NCI-H2107 (cell line): ENCODE measurements at places on chromosomes 3 and 15.

DNA sequence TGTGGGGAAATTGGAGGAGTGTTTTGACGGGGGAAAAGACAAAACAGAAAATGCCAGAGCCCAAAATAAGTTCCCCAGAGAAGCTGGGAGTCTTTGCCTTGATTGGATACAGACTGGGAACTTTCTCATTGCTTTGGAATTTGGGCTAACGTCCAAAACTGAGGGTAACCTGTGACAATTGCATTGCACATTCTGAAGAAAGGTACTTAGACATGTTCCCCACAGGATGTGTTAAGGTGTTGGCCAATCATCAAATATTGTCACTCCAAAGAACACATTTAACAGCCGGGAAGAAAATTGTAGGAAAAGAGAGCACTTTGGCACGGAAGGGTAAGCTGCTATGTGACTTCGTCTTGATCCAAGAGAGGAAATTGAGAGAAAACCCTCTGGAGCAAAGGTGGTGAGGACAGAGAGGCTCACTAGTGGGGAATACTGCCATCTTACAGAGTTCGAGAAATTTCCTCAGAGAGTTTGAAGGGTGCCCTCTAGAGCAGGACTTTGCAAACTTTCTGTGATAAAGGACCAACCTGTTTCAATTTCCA lies 619.5 kb upstream of the TBL1XR1 start:
- DNase-seq = no peak

DNA sequence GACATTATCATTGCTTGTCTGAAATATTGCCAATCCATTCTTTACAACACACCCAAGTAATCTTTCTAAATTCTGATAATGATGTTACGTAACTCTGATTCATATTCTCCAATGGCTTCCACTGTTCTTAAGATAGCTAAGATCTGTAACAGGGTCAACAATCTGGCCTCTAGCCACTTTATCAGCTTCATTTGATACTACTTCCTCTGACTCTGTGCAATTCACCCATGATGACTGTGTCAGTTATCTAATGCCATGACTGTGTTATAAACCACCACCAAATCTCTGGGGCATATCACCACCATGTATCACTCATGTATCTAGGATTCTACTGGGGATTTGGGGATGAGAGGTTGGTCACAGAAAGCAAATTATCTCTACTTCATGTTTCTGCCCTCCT lies 44.0 kb downstream of the CD200 start:
- no peak for DNase-seq

DNA sequence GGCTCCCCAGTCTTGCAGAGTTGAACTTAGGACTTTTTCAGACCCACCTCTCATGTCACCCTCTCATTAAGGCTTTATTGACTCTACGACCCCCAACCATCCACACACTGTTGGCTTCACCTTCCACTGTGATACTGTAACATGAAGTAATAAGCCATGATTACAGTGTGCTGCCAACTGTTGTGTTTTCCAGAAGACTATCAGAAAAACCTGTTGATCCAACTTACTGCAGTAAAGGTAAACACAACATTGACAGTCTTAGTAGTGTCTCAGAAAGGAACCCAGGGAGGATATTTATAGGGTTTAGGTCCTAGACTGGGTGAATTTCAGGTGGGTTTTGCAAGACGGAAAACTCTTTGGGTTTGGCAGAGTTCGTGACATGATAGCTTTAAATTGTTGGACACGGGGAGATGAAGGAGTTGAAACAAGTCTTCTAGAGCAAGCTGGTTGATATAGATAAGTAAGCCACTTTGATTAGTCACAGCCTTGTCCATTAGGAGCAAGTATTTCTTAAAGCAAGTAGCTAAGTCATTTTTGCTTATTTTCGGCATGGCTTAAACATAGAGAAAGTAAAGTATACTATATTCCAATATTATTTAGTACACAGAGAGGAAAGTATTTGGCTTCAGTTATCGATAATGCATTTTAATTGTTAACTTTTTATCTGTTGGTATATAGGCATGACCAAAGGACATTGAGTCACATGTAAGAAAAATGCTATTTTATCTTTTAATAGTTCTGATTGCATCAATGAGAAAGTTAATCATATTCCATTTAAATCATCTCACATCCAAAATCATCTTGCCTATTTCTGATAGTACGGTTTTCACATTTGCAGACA lies 2.4 kb upstream of the COL6A5 start:
- no peak for DNase-seq

DNA sequence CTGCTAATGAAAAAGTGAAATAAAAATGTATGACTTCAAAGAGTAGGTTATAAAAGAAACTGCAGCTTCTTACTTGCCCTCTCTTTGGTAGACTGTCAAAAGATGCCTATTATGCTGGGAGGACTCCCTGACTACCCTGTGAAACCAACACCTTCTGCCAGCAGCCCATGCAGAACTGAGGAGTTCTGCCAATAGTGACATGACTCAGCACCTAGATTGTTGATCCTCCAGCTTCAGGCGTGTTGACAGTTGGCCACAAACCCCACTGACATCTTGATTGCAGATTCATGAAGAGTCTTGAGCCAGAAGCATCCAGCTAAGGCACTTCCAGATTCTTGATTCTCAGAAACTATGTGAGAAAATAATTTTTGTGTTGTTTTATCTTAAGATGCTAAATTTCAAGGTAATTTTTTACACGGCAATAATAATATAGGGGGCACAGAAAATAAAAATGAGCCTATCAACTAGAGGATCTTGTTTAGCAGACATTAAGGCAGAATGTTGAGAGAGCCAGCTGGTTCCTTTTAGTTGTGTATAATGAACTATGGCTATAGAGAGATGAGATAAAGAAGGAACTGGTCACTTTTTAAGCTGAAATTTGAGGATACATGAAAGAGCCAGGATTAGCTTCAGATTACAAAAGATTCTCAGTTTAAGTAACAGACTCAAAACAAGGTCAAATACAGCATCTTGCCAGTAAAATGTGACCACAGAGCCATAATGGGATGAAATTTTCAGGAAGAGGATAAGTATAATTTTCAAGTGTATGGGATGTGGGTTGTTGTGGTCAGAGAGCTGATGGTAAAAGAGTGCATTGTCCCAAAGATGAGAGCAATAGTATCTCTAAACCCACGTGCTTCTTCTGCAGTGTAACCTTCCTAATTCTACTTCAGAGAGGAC lies 588.7 kb upstream of the CBLB start:
- no peak for DNase-seq

DNA sequence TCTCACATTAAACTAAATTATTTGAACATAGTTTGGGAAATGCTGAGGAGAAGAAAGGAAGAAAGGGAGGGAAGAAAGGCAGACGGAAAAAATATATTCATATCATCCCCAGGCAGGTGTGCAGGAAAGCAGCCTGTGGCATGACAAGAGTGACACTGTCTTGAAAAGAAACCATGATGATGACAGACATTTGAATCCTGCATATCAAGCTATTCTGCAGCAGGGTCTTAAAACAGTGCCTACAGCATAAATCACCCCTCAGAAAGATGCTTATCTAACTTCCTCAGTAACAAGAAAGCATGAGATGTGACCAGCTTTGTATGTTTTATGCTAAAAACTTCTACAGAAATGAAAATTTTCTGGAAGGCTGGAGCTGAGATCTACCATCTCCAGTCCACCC lies 144.5 kb upstream of the GRM7 start:
- no peak for DNase-seq

DNA sequence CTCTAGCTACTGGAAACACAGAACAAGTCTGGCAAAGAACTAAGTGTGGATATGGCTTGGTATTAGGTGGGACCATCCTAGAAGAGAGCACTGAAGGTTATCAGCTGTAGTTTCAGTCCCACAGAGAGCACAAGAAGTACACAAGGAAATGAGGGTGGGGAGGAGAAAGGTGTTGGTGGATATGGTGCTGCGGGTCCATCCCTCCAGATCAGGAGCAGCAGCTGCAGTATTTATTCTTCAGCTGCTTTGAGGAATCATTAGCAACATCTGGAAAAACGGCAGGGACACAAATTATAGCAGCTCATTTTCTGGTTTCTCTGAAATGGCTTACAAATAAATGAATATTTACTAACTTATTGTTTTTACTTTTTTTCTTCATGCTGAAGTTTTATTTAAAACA lies 29.0 kb downstream of the CD80 start:
- no peak for DNase-seq
